ENCODE measurements at places on chromosomes 5 and 9. TPM values are rescaled to one million over a fixed set of nuclear protein-coding genes. Genes with fewer than 3 reads are reported as not detected.

SPINK5 gene
- 122 TPM for total RNA-seq

AQP7 gene
- total RNA-seq = 37.0 TPM

LSM11 gene
- total RNA-seq = 4.5 TPM

TMEM174 gene
- total RNA-seq = not detected

SHLD3 gene
- total RNA-seq = 4.2 TPM

PDLIM4 gene
- total RNA-seq = 20.6 TPM

GKAP1 gene
- total RNA-seq = 5.6 TPM

SLC31A1 gene
- 24.6 TPM for total RNA-seq

Data from skin of body (tissue), 3 donors.